ENCODE measurements at places on chromosomes 5 and 9.

DNA sequence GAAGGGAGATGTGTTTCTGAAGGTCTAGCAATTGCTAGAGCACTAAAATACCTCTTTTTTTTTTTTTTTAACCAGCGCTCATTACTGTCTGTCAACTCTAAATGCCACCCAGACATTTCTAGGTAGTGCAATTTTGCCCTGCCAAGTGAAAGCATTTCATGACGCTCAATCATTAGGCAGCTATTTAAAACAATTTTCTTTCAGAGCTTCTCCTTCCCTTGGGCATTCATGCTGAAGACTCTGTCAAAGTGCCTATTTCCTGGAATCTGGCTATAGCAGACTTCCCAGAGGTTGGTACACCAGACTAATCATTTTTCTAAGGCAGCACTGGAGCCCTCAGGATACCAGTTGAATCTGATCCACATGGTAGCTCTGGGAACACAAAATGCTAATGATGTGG, 97.0 kb upstream of the ANKRD55 start:
- DNase-seq: no peak

GRCh38 chr9:4842213-4842612, 49.5 kb downstream of the RCL1 start:
- no peak for DNase-seq

DNA sequence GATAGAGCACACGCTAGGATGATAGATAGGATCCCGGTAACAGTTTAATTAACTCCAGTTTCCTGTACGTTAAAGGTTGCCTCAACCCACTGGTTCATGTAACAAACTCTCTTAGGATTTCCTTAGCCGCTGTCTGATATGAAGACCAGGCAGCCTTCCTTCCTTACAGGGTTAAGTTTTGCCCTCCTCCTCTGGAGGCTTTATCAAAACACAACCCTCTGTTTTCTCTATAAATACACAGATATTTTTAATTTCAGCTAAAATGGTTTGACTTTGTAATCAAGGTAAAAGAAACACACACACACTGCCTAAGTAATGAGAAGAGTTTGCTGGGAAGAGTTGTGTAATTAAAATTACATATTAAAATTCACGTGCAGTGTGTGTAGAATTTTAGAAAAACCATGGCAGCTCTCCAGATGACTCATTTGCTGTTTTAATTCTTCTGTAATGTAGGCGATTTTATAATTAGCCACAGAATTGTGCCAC, 369.8 kb downstream of the CSNK1G3 start:
- no peak for DNase-seq

GRCh38 chr9:22643541-22643940, 196.9 kb downstream of the DMRTA1 start:
- no peak for DNase-seq

GRCh38 chr9:124315882-124316281, 58.1 kb downstream of the NEK6 start:
- DNase-seq: no peak

DNA sequence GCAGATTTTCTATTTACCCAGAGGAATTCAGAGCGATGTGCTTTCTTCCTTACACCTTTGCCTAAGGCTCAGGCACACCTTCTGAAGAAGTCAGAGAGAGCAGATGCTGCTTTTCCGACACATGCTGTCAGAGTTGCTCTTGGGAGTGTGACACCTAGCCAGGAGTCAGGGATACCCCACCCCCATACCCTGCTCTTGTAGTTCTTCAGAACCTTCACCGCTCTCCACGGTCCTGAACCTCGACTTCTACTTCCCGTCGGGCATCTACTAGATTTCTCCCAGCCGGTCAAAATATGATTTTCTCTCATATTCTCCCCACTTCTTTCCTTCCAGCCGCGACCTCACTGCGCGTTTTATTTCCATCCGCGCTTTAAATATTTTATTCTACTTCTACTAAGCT, 1.7 kb downstream of the GRIN3A start:
- DNase-seq: peak; percentile 41

DNA sequence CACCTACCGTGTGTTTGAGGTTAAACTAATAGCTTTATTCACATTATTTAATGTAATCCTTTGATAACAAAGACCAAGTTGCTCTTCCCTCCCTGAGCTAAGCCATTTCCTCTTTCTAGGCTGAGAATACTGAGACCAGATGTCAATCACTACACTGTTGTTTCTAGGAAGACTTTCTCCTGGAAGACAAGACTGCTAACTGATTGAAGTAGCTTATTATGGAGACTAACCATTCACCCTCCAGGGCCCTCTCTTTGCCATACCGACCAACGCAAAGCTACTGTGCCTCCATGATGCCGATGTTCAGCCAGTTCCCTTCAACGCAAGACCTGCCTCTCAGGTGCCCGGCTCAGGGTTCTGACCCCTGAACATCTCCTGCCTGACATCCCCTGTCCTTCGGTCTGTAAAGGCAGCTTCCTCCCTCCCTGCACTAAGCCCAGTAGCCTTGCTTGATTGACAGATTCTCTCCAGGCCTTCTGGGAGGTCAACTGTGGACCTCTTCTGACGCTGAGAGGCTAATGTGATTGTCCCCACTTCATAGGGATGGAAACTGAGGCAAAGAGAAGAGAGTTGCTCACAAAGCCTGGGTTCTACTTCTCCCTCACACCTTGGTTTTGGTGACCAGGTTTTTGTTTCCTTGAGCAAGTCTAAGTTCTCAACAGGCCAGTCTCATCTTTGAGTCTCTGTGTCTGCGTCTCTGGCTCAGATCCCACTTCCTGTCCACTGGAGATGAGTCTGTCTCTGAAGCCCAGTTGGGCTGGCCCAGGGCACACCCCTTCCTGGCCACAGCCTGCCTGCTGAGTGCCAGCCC, 259.7 kb upstream of the IRX2 start:
- DNase-seq: no peak

GRCh38 chr9:34253460-34253837, 74.6 kb downstream of the UBAP1 start:
- DNase-seq: no peak

Data from mesothelial cell of epicardium (in vitro differentiated cells).